NCI-H446 (cell line): ENCODE measurements at places on chromosomes 7 and 10.

GRCh38 chr7:158442260-158442659 is 145.4 kb downstream of the PTPRN2 start:
- DNase-seq = no peak

DNA sequence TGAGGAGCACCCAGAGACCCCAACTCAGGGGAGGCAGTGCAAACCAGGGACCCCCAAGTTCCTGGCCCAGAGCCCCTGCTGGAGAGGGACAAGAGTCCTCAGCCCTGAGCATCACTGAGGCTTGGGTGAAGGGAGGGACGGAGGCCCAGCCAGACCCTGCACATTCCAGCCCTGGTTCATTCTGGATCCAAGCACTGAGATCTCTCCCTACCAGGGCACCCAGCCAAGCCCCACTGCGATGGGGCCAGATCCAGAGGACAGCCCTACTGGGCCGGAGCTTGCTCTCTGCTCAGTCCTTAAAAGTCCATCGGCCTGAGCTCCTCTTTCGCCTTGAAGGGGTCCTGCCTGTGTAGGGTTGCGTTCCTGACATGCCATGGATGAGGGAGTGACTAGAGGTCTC is 40.5 kb upstream of the RABGEF1 start:
- DNase-seq = peak; percentile 17

GRCh38 chr7:33986951-33987947 is 81.9 kb downstream of the BMPER start:
- no peak for DNase-seq

DNA sequence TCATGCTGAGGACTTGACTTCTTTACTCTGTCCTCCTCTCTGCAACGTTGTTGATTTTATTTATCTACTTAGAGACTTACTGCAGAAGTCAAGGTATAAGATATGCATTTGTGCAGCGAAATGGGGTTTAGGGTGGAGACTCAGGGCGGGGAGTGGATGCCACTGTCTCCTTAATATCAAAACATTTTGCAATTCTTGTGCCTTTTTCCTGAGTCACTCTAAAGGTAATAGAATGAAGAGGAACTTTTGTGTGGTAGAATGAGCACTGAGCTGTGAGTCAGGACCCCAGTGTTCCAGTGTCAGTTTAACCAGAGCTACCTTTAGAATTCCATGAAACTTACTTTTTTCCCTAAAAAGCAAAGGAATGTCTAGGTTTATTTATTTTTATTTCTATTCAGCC is 78.2 kb downstream of the VTI1A start:
- DNase-seq = no peak

GRCh38 chr10:90847436-90847835 is 10.4 kb downstream of the HTR7 start:
- no peak for DNase-seq

- DNase-seq = no peak
These were observed 28.0 kb upstream of the SRRM3 start for GRCh38 chr7:76173566-76174205.

DNA sequence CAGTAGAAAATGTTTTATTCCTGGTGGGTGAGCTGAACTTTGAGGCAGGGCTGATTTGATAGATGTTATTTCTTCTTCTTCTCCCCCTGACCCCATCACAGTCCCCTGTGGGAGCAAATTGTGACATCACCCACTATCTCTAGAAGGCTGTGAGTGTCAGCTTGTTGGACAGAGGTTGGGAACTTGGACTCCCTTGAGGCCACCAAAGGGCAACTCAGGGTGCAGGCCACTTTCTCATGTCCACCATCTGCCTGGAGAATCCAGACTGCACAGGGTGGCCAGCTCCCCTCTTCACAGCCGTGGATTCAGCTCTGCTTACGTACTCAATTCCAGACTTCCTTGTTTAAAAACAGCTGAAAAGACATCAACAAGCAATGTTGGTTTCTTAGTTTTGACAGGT is 103.0 kb downstream of the LRRC18 start:
- DNase-seq = no peak

- no peak for DNase-seq
These were observed 20.2 kb upstream of the SUV39H2 start for GRCh38 chr10:14858338-14858960.

DNA sequence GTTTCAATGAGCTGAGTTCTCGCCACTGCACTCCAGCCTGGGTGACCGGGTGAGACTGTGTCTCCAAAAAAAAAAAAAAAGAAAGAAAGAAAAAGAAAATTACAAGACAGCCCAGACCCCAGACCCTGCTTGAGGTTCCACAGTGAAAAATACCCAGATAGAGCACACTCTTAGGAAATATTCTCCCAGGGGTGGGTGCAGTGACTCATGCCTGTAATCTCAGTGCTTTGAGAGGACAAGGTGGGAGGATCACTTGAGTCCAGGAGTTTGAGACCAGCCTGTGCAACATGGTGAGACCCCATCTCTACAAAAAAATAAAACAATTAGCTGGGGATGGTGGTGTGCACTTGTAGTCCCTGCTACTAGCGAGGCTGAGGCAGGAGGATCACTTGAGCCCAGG is 41.1 kb upstream of the GTF2IRD1 start:
- DNase-seq = no peak

DNA sequence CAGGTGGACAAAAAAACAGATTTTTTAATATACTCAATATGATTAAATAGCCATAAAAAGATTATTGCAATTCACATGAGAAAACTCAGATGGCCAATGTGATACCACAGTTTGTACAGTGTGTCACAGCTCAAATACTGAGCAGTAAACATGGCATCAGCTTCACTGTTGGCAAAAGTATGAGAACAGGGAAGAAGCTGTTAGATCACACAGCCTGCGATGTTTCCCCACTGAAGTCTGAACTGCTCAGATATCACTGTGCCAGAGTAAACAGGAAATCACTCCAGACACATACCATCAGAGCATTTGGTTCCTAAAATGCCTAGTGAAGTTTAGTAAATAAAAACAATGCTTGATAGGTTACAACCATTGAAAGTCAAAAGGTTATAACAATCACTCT is 347.8 kb downstream of the ETV1 start:
- peak; percentile 26 for DNase-seq

DNA sequence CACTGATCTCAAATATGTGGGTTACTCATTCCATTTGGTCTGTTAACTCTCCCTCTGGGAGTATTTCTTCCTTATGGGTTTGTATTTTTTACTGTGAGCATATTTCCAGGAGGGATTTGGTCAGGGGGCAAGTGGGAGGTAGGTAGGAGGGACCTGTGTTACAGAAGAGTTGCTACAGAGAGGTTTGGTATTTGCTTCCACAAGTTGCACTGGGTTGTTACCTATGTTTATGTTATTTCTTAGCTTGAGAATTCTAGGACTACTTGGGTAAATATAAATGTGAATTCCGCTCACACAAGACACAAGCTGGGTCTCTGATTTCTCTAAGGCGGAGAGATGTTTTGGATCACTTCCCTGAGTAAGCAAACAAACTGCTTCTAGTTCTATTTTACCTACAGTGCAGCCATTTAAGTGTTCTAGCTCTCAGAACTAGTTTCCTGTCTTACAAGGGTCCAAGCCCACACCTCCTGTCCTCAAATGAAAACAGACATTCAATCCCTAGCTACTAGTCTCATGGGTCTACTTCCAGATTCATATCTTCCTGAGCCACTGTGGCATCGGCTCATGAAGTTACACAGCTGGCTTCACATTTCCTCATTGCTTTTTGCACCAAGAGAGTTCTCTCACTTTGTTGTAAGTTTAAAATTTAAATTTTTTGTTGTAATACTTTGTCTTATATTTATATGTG is 75.4 kb upstream of the PPP1R3C start:
- DNase-seq = no peak

DNA sequence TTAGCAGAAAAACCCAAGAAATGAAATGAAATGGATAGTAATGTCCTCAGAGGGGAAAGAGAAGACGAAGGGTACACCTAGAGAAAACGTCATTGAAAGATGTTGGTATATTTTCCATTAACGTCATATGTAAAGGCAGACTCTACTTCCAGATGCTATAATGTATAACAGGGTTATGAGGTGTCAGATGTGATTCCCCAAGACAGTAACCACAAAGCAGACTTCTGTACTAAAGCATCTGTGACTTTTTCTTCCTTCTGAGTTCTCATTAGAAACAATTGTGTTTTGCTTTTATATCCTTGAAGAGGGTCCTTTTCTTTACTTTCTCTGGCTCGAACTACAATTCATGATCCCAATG is 37.4 kb downstream of the LRRC72 start:
- no peak for DNase-seq

DNA sequence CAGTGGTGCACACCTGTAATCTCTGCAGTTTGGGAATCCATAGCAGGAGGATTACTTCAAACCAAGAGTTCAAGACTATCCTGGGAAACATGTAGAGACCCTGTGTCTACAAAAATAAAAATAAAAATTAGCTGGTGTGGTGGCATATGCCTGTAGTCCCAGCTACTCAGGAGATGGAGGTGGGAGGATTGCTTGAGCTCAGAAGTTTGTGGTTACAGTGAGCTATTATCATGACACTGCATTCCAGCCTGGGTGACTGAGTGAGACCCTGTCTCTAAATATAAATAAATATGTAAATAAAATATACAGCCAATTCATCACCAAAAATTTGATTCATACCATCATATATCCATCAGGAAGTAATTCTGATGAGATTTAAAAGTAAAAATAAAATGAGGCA is 60.9 kb downstream of the ANKRD7 start:
- DNase-seq = no peak

GRCh38 chr10:113663142-113663541 is 699 bp downstream of the NRAP start:
- DNase-seq = no peak

DNA sequence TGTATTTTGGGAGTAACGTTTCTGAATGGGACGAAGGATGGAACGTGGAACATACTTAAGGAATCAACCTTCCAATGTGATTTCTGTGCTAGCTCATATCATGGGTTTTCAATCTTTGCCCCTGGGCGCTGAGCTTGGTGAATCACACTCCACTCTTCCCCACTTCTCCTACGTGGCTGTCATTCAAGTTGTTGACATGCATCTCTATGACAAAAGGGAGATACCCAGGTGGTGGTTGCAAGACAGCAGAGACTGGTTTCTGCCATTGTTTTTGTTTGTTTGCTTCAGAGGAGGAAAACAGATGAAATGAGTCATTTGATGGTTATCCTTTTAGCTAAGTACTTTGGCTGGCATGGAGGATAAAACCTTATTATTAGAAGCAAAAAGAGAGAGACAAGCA is 573.9 kb downstream of the GATA3 start:
- no peak for DNase-seq

DNA sequence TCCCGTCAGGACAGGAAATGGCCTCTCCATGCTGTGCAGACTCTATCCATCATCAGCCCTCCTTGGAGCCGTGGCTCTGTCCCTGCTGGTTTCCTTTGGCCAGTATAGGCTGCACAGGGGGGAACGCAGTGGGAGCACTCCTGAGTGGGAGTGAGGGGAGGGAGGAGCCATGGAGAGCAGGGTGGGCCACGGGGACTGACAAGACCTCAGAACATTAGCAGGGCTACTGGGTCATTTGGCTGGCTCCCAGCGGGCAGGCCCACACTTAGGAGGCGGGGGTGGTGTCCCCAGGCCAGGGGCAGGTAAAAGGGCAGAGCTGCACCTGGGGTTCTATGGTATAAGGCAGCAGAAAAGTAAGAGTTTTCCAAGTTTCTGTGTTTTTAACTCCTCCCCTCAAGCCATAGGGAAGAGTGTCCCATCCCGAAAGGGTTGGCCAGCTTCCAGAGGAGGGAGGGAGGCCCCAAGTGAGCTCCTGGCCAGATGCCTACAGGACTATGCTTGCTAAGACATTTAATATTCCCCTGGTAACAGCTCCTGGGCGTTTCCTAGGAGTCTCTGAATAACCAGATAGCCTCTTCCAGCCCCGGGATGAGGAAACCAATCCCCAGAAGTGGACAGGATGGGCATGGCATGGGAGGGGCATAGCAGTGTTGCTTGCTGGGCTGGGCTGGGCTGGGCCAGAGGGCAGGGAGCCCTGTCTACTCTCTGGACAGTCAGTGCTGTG is 5.5 kb upstream of the OPN4 start:
- DNase-seq = peak; percentile 89

DNA sequence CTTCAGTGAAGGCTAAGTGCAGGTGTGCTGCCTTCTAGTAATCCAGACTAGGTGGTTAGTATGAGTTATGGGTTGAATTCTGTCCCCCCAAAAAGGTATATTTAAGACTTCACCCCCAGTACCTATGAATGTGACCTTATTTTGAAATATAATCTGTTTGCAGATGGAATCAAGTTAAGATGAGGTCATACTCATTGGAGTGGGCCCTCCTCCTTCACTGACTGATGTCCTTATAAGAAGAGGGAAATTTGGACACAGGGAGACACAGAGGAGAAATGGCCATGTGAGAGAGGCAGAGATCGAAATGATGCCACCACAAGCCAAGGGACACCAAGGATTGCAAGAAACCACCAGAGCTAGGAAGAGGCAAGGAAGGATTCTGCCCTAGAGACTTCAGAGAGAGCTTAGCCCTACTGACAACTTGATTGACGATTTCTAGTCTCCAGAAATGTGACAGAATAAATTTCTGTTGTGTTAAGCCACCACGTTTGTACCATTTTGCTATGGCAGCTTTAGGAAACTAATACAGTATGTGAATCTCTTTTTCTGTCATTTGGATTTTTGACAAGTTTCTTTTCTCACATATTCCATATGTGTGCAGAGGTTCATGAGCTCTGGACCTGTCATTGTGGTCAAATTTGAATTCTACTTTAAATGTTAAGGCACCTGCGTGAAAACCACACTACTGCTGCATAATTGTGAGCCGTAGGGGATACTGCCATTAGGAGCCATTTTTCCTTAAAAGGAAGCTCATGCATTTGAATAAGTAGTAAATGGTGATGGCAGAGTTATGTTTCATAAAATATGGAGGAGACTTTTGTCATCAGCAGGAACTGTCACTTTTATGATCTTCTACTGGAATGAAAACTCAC is 2.6 kb upstream of the RPA3 start:
- DNase-seq = no peak

DNA sequence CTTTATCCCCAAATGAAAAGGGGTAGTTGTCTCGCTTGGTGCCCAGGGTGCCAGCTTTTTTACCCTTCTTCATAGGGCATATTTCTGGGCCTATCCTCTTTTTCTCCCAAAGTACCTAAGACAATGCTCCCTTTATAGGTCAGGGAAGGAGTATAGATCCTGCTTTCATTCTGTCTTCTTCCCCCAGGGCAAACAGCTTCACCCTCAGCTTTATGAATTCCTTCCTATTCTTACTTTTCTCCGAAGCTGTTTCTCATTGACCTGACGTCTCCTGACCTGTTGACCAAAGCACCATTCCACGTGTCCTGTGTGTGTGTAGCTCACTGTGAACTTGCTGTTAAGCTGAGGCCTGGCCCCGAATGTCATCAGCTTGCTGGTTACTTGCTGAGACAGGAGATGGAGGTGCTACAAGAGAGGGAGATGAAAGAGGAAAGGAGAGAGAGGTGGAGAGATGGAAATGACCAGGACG is 48.9 kb downstream of the PYROXD2 start:
- no peak for DNase-seq

DNA sequence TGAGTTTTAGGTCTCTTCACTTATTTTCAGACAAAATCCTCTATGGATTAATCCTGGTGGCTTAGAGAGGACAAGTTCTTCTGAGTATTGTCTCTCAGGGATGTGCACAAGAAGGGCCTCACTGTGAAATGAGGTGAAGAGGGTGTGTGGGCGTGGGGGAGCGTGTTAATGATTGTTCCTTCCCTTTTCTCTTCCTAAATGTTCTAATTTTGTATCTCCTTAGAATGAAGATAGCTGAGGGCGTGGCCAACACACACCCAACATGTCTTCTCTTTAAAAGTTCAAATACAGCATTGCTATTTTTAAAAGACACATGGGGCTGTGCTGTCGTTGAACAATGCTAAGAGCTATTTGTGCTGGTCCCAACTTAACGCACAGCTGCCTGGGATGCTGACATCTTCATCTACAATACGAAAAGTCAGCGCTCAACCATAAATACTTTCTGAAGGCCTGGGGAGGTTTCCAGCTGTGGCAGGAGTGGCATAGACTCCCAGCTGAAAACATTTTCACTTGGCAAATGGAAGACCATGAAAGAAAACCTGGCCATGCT is 135.9 kb downstream of the JCAD start:
- DNase-seq = no peak
